ENCODE measurements at places on chromosomes 6 and 20.

- no peak for DNase-seq
Observed at GRCh38 chr6:12479881-12480280, 189.7 kb downstream of the EDN1 start.

- peak; percentile 68 for DNase-seq
Observed at GRCh38 chr6:129749749-129750120, 39.8 kb upstream of the ARHGAP18 start.

- DNase-seq = no peak
Observed at GRCh38 chr6:159037756-159038290, 7.0 kb downstream of the TAGAP start.

DNA sequence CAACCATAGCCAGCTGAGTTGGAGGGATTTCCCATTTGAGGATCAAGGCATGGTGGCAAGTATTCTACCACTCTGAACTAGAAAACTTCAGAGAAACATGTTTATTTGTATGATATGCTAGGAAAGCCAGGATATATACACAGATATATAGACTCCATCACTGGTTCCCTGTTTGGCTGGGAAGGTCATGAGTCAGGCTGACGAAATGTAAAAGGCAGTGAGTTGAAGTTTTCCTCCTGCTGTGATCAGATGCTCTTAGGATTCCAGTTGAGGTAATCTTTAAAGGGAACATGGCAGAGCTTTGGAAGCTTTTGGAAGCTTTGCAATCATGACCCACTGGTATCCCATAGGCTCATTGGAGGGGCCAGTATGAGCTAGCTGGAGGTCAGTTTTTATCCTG lies 1369.1 kb downstream of the EPHA7 start:
- DNase-seq = no peak

DNA sequence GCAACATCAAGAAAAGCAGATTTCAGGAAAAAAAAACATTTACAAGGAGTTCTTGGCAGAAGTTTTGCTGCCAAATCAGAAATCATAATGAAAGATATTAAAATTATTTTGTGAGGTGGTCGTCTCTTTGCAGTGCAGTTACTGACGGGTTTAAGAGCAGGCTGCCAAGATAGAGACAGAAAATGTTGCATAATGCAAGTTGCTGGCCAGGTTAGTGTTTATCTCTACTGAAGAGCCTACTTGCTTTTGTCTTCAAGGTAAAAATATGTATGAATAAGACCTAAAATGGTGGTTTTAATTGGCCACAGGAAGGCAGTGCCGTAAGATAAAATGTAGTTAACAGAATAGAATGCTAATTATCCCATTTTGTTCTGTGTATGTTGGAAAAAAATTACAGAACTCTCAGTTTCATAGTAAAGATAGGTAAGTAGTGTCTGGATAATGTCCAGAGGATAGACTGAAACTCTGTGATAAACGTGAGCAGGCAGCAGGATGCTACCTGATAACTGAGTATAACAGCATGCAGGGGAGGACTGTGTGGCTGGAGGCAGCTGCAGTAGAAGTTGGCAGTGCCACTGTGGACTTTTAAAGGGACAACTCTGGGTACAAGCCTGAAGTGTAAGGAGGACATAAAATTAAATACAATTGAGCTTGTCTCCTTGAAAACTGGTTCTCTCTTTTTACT lies 13.9 kb downstream of the FOXO3 start:
- DNase-seq = no peak

- no peak for DNase-seq
Observed at GRCh38 chr6:84450018-84450417, 222.6 kb upstream of the CEP162 start.

DNA sequence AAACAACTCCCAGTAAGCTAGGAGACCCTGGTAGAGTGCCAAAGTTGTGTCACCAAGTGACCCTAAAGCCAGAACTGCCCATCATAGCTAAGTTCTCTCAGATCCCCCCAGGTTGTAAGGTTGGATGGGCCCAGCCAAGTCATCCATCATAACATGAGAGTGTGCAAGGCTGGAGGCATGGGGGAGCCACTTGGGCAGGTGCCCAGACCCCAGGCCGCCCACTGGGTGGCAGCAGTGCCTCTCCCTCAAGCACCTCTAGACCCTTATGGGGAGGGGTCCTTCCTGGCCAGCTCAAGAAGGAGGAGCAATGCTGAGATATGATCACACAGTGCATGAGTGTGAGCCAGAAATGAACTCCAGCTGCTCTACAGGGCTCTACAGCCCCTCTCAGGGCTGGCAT lies 154.5 kb downstream of the MYLK4 start:
- DNase-seq = no peak

GRCh38 chr6:32226434-32226833 lies 2.6 kb upstream of the NOTCH4 start:
- DNase-seq = no peak

GRCh38 chr6:84801250-84801649 lies 36.9 kb upstream of the TBX18 start:
- DNase-seq = no peak

- DNase-seq = no peak
Observed at GRCh38 chr20:19330038-19330437, 117.6 kb downstream of the SLC24A3 start.

DNA sequence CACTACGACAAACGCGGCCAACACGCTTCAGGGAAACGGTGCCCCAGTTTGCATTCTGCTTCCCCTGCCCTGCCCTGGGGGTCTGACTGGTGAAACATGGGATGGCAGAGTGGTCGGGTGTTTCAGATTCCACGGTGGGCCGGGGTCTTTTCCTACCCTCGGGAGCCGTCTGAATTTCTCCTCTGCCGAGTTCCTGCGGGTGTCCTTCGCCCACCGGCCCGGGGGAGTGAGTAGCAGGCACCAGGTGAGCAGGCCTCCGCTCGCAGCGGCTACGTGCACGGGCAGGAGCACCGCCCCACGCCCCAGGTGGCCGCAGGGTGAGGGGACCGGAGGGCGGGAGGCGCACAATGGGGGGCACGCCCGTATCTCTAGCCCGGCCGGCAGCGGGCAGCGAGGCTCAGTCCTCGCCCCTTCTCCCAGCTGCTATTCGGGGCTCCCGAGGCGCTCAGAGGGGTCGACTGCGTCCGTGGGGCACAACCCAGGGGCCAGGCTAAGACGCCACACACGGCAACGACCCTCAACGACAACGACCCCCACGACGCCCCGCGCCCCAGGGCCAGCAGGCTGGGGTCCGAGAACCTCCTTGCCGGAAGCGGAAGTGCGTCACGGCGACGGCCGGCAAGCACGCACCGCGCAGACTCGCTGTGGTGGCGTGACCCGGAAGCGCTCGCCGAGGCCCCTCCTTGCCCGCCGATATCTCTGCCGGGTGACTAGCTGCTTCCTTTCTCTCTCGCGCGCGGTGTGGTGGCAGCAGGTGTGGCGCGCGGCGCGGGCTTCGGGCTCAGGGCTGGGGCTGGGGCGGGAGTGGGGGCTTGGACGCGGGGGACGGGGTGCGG lies at the start of gene RPS21:
Gene RPS21, plus strand, starts transcription at position 721 of the 836 bp plus-strand sequence. CDS start 236 bp downstream, outside the sequence.
- DNase-seq = no peak

DNA sequence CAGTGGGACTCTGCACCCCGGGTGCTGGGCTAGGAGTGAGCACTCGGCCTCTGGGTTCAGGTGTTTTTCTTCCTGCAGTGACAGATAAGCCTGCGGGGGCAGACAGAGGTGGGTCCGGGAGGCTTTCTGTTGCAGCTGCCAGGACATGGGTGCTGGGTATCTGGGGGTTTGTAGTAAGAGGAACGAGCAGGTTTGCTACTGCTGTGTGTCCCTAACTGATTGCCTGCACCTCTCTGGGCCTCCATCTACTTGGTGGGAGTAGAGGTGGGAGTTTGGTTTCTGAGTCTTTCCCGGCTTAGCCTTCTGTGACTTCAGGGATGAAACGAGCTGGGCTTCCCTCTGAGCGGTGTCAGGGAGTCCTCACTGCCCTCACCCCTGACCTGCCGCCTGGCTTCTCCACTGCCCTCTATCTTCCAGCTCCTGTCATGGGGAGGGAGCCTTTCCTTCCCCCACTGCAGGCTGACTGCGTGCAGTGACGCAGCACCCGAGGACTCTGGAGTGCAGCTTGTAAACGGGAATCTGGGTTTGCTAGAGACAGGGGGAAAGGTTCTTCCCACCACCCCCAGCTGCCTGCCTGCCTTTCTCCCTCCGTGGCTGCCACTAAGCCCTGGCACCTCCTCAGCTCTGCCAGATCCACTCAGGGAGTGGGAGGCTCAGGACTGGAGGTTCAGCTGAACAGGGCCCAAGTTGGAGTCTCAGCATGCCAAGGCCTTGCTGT lies 6.7 kb downstream of the DLGAP4 start:
- no peak for DNase-seq

DNA sequence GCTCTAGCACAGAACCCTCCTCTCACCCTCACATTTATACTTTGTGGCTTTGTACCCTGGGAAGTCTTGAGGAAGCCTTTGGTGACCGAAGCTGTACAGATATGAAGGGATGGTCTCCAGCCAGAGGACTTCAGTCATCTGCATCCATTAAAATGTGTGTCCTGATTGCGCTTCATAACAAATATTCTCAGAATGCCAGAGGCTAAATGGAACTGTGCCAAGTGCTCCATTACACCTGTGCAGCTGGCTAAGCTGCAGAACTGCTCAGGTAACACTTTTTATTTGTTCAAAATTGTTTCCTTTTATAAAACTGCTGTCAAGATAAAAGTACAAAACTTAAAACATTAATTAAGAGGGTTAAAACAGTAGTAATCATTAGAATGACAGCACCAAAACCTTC lies 22.3 kb downstream of the TPBG start:
- no peak for DNase-seq

GRCh38 chr6:55953335-55953734 lies 77.9 kb upstream of the BMP5 start:
- peak; percentile 5 for DNase-seq

DNA sequence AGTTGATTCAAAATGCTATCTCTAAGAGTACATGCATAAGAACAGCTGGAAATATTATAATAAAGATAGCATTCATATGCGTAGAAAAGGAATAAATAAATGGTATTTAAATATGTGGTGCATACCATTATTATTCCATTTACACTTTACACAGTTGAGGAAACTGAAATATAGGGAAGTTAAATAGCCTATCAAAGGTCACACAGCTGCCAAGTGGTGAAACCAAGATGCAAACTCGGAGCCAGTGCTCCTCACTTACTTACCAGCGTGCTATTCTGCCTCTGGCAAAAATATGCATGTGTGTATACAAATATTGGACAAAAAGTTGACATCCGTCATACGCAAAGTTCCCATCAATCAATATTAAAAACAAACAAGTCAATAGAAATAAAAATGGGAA lies 22.3 kb upstream of the ANKEF1 start:
- DNase-seq = no peak

DNA sequence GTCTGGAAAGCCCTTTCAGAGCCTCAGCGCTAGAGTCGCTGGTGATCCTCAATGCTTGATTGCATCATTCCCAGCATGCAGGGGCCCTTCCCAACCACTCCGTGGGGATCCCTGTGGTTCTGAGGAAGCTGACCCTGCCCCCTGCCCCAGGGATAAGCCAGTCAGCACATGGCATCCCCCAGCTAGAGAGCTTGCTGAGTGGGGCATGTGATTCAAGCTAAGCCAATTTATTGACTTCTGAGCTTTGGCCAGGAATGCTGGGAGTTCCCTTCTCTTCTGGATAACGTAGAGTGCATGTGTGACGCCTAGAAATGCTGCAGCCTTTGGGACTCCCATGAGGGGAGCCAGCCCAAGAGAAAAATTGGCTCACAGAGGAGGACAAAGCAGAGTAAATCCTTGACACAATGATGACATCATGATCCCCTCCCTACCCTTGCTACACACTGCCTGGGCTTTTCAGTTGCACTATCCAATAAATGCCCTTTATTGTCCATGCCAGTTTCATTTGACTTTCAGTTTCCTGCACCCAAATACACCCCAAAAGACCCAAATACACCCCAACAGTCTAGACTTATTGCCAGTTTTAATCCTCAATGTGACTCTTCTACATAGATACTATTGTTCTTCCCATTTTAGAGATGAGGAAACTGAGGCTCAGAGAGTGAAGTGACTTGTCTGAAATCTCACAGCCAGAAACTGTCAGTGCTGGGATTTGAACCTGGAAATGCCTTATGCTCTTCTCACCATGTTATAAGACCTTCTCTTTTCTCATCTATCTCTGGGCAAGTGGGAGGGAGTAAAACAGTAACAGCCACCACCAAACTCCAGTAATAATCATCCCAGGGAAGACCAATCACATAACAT lies 34.3 kb downstream of the KCNB1 start:
- DNase-seq = peak; percentile 54

GRCh38 chr6:169839029-169839481 lies 87.6 kb downstream of the ERMARD start:
- DNase-seq = no peak

All from retinal pigment epithelial cell (primary cell).